ENCODE measurements at places on chromosomes 6 and 20. TPM values are rescaled to one million over a fixed set of nuclear protein-coding genes. Genes with fewer than 3 reads are reported as not detected.

DNA sequence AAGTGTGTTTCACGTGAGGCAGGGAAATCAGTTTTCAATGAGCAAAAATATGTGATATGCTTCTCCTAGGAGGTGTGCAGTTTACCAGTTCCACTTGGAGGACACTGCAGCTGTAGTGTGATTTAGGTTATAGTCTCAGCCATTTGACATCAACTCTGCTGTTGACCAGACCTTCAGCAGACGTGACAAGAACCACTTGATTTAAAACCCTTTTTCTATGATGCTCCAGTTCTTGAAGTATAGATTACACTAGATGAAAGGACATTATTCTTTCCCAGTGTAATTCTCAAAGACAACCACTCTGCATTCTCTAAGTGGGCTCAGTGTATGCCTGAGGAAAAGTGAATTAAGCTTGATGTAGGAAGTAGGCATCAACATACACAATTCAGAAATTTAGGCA is 480.8 kb downstream of the TBC1D32 start:
- no peak for DNase-seq

DNA sequence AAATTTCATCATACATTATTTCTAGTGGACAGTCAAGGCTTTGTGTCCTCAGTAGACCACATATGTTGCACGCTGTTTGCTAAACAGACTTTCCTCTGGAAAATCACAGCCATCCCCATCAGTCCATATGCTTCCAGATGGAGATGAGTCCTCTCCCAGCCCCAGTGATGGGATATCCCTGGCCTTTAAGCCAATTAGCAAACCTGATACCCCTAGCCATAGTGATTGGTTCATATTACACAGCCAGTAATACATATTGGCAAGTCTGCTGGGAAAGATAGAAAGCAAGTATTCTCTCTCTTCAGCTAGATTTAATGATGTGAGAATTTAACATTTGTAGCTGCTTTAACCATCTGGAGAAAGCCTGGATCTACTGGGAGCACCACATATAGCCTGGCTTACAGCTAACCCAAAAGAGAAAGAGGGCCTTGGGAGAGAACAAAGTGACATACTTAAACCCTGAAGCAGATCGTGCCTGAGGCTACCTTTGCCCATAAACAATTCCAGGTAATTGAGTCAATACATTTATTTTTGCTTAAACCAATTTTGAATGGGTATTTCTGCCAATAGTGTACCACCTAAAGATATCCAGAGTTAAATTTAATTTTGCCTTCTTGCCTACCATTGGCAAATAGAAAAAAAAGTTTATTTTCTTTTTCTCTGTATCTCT is 103.5 kb upstream of the HIVEP1 start:
- DNase-seq = no peak

- no peak for DNase-seq
Measured at GRCh38 chr6:110216140-110216539, 35.9 kb downstream of the CDC40 start.

GRCh38 chr6:11729076-11729475 is 49.5 kb downstream of the ADTRP start:
- peak; percentile 62 for DNase-seq

- DNase-seq = no peak
Measured at GRCh38 chr6:159832946-159833345, 32.9 kb downstream of the PNLDC1 start.

DNA sequence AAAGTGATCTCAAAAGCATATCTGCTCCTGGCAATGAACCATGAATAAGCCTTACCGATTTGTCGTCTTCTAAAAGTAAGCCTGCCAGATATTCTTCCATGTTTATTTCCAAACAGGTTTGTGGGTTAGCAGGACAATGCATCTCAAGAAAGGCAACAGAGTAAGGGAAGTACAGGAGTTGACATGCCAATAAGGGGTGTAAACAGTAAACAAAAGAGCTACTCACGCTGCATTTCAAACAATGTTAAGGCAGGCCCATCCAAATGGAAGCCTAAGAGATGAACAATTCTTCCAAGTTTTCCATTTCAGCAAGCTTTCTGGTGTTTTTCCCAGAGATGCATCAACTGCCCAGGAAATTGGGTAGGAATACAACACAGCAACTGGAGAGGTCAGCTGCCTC is 27.8 kb upstream of the CRIP3 start:
- no peak for DNase-seq

DNA sequence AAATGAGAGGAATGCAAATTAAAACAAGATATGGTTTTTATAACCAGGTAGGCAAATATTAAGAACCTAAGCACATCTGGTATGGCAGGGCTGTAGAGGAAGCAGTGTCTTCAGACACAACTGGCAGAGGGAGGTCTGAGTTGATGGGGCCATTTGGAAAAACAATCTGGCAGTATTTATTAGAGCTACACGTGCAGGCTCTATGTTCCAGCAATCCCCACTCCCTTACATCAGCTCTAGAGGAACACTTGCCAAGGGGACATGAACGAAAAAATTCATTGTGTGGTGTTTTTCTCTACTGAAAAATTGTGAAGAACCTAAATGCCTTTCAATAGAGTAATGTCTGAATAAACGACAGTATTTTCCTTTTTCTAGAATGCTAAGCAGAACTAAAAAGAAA is 111.6 kb upstream of the EDN1 start:
- DNase-seq = no peak

DNA sequence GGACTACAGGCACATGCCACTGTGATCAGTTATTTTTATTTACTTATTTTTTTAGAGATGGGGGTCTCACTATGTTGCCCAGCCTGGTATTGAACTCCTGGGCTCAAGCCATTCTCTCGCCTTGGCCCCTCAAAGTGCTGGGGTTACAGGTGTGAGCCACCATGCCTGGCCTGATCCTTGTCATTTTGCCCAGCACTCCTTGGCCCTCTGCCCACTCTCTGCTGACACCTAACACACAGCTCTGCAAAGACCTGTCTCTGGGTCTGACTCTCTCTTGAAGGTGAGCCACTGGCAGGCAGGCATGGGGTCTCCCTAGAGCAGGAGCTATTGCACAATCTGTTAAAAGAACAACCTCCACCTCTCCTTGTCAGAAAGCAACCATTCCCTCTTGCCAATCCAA is 155.6 kb downstream of the ZFP64 start:
- DNase-seq = no peak

DNA sequence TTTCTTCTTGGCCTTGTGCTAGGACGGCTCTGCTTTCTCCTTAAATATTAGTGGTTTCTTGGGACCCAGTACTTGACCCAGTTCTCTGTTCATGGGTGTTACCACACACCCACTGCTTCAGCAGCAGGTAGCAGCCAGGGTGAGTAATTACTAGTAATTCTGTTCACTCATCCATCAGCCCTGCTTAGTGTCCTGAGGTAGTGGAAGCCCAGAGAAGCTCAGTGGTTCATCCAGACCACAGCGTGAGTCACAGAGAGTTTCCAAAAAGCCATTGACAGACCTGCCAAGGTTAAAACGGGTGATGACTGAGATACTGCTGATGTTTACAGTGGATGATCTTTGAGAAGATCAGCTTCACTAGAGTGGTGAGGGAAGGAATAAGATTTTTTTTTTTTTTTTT is 51.7 kb upstream of the HINT3 start:
- DNase-seq = peak; percentile 50

GRCh38 chr6:22828179-22829062 is 259.1 kb downstream of the HDGFL1 start:
- DNase-seq = no peak

DNA sequence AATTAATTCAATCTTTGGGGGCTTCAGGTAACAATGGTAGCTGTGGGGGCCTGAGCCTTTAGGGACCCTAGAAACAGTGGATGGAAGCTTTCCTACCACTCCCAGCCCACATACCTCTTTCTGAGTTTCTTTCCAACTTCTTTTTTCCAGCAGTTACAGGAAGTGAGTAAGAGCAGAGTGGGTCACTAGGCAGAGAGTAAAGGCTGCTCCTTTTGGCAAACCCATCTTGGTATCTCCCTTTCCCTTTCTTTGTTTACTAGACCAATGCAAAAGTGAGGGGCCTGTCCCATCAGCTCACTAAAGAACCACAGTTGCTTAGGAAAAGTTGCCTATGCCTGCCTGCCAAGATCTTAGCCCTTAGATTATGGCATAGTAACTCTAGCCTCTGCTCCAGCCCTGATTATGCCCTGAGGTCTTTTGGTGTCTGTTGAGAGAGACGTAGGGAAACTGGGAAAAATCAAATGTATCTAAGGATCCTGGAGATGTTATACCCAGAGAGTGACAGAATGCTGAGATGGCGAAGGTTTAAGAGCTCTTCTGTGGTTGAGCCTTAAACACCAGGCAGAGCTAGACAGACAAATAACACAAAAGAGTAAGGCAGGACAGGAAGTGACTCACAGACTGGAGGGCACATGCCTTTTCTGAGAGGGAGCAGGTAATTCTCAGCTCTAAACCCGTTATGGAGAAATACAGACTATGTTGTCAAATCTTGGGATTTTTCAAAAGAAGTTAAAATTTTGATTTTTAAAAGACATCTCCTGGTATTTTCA is 31.3 kb downstream of the TRMT6 start:
- no peak for DNase-seq

GRCh38 chr20:23180451-23180921 is 94.4 kb upstream of the CD93 start:
- DNase-seq = no peak

DNA sequence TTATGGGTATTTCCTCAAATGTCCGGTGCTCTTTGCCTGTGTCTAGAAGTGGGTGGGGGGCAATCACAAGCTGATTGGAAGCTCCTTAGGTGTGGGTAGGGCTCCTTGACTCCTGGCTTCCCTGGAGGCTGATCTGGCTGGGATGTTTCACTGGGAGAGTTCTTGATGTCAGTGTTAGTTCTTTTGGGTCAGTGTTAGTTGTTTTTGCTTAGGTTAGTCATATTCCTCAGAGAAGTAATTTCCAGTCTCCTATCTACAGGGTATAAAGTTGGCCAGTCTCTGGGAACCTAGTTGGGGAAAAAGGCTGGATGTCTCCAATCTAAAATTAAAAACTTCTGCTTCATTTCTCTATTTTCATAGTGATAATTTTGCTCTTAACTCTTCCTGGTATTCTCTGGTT is 23.6 kb downstream of the CDC5L start:
- no peak for DNase-seq

- no peak for DNase-seq
Measured at GRCh38 chr6:89051676-89052075, 28.9 kb upstream of the PNRC1 start.

- no peak for DNase-seq
Measured at GRCh38 chr6:168655462-168656152, 214.6 kb downstream of the SMOC2 start.

GRCh38 chr6:138586638-138587037 is 87.3 kb upstream of the NHSL1 start:
- DNase-seq = no peak

- DNase-seq = no peak
Measured at GRCh38 chr20:37697314-37697713, 3.5 kb downstream of the CTNNBL1 start.

GRCh38 chr6:1136415-1136774 is 175.5 kb upstream of the FOXQ1 start:
- DNase-seq = no peak

- DNase-seq = no peak
Measured at GRCh38 chr6:7431674-7432390, 42.2 kb downstream of the RIOK1 start.

- DNase-seq = no peak
Measured at GRCh38 chr6:144469144-144469575, 184.0 kb downstream of the UTRN start.

GRCh38 chr6:151242420-151242861 is 2.7 kb downstream of the AKAP12 start:
- DNase-seq = no peak

- no peak for DNase-seq
Measured at GRCh38 chr20:50280851-50281655, 90.4 kb downstream of the CEBPB start.

GRCh38 chr6:83546636-83547035 is 34.3 kb downstream of the PRSS35 start:
- no peak for DNase-seq

- no peak for DNase-seq
Measured at GRCh38 chr6:115891111-115891669, 169.5 kb downstream of the FRK start.

DNA sequence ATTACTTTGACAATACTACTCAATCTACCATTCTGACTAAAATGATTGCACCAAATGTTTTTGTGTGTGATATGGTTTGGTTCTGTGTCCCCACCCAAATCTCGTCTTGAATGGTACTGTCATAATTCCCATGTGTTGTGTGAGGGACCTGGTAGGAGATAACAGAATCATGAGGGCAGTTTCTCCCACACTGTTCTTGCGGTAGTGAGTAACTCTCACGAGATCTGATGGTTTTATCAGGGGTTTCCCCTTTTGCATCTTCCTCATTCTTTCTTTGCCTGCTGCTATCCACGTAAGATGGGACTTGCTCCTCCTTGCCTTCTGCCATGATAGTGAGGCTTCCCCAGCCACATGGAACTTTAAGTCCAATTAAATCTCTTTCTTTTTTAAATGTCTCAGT is 20.8 kb downstream of the SYCP2 start:
- no peak for DNase-seq

- DNase-seq = peak; percentile 56
Measured at GRCh38 chr6:12051861-12052368, 39.8 kb downstream of the HIVEP1 start.

DNA sequence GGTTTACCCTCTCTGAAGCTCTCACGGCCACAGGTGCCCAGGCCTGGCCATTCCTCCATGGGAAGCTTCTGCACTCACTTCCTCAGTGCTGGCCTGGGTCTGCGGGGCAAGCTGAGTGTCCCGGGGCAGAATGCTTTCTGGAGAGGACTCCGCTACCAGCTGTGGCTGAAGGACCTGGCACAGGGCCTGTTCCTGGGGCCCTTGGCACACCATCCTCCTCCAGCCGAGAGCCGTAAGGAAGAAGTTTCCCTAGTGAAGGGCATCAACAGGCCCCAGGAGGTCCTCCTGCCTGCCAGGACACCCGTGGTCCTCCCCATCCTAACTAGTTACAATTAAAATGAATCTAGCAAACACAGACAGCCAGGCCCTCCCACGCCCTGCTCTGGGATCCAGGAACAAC is 14.0 kb upstream of the KCNK15 start:
- DNase-seq = no peak

- DNase-seq = no peak
Measured at GRCh38 chr6:6713657-6714056, 125.1 kb downstream of the LY86 start.

GRCh38 chr6:2042956-2043648 is 202.3 kb downstream of the GMDS start:
- DNase-seq = no peak

DNA sequence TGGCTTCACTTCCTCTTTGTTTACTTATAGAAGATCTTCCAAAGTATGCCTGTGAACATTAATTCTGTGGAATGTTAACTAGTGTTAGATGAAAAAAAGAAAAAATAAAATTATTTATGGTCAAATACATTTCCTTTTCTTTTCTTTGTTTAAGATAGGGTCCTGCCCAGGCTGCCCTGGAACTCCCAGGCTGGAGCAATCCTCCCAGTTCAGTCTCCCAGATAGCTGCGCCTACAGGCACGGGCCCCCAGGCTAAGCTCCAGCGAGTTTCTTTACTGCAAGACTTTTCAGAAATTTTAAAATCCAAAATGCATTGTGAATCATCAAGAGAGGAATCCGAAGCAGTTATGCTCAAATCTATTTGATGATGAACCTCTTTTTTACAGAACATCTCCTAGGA is 39.3 kb upstream of the IL20RA start:
- DNase-seq = no peak

HLA-DPA1 gene
- total RNA-seq = 24.4 TPM

NMBR gene
- total RNA-seq = not detected

FAM229B gene
- total RNA-seq = 1.3 TPM

HRH3 gene
- not detected for total RNA-seq

PRL gene
- total RNA-seq = not detected

EEF1A2 gene
- 3.1 TPM for total RNA-seq

PPP1R14C gene
- 0.16 TPM for total RNA-seq

CGA gene
- not detected for total RNA-seq

SEMG1 gene
- not detected for total RNA-seq

PKHD1 gene
- total RNA-seq = not detected

TNXB gene
- total RNA-seq = 30.4 TPM

BRPF3 gene
- total RNA-seq = 21.6 TPM

OR2B6 gene
- total RNA-seq = not detected
